NCI-H1417 (cell line): ENCODE measurements at places on chromosomes 3 and 15.

GRCh38 chr3:173401369-173401768 is 3.8 kb downstream of the NLGN1 start:
- DNase-seq, result no peak

DNA sequence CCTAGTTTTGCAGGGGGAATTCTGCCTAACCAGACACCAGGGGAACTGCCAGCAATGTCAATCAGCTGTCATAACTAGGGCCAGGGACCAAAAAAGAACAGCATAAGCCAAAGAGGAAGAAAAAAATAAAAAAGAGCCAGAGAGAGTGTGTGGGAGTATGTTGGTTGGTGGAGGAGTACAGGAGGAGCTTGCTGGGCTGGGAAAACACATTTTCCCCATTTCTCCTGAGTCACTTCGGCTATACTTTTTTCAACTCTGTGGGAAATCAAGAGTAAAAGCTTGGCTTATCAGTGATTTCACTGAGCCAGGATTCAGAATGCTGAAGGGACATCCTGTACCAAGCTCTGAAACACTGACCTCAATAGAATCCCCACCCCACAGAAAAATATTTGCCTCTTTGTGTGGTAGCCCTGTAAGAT is 144.7 kb upstream of the DPH6 start:
- no peak for DNase-seq

DNA sequence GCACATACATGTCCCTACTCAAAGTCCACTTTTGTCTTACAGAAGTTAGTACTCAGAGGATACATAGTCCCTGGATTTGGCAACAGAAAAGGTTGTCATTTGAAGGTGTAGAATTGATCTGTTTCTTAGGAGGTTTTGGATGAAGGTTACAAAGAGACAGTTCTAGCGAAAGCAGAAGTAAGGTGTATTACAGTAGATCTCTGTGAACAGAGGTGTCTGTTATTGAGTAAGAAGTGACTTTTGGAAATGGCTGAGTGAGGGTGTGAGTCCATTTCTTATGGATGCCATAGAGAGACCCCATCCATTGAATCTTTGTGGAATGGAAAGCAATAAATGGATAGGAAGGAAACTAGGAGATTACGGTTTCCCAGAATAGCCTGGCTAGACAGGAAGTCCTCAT is 5.6 kb downstream of the ZNF662 start:
- DNase-seq, result no peak

- no peak for DNase-seq
These were observed 1.4 kb downstream of the B4GALT4 start for GRCh38 chr3:119239206-119239820.

GRCh38 chr3:59545374-59545773 is 495.5 kb upstream of the CFAP20DC start:
- DNase-seq, result peak; percentile 62

DNA sequence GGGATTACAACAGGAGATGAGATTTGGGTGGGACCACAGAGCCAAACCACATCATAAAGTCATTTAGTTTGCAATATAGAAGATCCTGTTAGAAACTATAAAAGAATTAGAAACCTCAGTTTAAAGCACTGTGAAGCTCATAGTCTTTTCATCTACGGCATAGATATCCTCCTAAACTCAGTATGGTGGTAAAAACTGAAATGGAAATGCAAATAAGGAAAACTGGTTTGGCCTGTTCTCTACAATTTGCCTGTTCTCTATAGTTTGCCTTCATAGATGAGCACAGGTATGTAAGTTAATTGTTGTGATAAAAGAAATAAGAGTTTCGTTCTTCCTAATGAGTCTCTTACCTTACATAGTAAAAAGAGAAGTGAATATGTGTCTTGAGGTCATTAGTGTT is 331.6 kb upstream of the ARL6 start:
- DNase-seq, result peak; percentile 26

GRCh38 chr3:146585156-146585555 is 20.0 kb downstream of the PLSCR5 start:
- DNase-seq, result no peak

DNA sequence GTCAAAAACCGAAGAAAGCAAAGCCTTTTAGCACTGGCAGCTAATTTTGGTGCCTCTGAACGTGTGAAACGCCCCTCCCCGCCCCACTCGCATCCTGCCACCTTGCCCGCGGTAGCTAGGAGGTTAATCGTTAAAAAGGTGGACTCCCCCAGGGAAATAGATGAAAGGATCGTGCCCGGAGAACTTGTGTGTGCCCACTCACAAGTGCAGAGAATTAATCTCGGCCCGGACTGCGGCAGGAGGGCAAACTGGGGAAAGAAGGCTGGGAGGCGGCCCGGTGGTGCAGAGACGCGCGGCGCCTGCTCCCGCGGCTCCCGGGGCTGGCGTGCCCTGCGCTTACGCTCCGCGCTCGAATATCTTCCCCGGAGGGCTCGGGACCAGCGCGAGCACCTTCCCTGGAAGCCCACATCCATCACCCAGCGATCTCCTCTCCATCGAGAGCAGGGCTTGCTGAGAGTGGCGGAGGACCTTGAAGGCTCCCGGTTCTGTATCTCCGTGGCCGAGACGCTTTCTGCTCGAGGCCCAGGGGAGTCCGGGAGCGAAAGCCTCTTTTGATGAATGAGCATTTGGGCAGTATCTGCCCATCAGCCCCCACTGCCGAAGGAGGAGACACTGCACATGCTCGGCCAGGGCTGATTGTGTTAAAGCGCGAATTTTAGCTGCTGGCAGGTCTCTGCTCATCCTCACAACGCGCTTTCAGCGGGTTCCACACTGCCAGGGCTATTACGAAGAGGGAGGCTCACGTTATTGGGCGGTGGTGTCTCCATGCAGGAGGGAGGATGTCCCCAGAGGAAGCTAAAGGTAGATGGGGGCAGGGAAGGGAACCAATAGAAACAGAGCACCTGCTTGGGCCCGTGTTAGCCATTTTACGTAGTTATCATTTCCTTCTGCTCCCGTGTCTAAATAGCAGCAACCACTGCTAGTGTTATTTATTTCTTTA is 1.3 kb upstream of the SPTSSB start:
- peak; percentile 22 for DNase-seq

DNA sequence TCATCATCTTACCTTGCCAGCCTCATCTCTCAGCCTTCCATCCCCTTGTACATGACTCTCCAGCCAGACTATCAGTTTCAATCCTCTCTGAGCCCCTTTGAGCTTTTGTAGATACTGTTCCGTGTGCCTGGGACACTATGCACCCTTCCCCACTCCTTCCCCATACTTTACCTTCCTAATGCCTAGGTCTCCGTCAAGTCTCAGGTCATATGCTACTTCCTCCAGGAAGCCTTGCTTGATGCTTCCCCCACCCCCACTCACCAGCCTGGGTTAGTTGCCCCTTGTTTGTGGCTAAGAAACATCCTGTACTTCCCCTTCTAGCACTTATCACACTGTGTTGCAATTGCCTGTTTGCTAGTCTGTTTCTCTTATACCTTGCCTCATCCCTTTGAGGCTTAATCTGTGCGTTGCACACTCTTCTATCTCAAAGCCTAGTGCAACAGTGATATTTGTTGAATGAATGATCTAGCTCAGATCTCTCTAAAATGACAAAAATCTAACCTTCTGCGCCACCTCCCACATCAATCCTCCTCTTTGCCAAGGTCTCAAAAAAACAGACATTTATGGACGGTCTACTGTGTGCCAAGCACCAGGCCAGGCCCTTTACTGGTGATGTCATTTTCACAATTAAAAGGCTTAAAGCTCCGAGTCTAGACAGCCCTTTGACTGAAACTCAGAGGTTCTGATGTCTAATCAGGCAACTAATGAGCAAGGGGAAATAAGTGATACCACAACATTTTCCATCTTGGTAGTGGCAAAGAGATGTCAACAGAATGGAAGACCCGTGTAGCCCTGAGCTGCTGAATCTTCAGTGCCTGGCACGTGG is 6.5 kb upstream of the USP3 start:
- no peak for DNase-seq

GRCh38 chr3:108234387-108234957 is 12.2 kb upstream of the IFT57 start:
- DNase-seq, result peak; percentile 44

DNA sequence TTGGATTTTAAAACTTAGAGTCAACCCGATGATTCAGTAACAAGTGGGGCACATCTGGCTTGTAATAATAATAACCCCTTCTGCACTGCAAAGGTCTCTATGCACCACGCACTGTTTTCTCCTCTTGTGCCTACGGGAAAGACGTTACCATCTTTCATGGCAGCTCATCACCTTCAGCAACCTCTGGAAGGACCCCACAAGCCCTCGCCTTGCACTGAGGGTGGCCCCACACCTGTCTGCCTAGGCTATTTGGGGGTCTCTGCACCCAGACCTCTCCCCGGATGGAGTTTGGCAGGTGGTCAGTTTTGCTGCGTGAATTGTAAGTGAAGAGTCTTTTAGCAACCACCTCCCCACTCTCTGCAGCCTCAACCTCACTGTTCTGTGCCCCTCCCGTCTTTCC is 138.6 kb upstream of the MEF2A start:
- DNase-seq, result no peak

GRCh38 chr15:25691544-25692430 is 171.3 kb downstream of the ATP10A start:
- DNase-seq, result no peak

DNA sequence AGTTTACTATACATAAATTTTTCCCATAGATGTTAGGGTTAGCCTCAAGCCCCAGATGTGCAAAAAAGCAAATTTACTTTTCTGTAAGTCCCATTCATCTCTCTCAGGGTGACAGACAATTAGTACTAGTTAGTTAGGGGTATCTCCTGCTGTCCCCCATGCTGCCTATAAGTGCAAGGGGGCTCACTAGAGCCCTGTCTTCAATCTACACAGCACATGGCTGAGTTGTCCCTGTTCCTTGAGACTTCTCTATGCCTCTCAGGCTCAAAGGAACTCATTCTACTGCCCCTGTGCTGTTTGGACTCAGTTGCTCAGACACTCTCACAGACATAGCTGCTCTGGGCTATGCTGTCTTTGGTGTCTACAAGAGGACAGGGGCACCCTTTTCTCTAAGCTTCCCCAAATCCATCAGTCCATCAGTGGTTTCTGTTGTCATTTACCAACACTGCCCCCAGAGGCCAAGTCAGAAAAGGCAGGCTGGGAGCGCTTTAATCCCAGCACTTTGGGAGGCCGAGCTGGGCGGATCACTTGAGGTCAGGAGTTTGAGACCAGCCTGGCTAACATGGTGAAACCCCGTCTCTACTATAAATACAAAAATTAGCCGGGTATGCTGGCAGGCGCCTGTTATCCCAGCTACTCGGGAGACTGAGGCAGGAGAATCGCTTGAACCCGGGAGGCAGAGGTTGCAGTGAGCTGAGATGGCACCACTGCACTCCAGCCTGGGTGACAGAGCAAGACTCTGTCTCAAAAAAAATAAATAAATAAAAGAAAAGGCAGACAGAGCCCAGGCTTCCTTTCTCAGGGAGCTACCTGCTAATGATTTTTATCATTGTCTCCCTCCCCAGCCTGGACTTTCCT is 31.4 kb upstream of the PRTG start:
- DNase-seq, result peak; percentile 58

DNA sequence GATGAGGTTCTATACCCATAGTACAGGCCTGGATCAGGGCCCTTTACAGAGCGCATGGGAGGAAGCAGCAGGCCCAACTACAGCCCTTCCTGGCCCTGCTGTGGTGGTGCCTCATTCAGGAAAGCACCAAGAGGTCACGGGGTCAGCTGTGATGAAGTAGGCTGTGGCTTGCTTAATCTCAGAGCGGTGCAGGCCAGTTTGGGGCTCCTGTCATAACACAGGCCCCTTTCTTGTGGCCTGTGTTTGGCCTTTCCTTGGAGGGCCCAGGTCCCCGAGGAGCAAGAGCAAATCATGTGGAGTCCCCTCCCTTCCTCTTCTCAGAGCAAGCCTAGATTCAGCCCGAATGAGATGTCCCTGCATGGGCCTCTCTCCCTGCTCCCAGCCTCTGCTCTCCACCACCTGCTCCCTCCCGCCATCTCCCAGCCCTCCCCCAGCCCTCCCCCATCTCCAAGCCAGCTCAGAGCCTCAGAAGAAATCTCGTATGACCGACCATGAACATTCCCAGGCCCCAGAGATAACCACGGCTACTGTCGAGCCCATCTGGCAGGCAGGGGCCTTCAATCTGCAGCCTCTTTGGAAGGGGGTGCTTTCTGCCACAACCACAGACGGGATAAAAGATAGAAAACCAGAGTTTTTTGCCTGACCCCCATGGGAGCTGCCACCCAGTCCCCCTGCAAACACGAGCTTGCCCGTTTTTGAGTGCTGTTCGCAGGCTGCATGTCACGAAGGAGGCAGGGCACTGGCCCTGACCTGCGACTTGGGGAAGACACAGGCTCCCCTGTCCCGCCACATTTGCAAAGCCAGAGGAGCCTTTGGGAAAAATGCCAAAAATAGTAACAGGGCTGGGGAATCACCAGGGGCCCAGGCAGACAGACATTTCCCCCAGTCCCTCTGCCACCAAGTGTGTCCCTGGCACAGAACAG is 32.3 kb upstream of the DUSP7 start:
- no peak for DNase-seq

GRCh38 chr3:125148836-125149235 is 63.7 kb downstream of the SLC12A8 start:
- no peak for DNase-seq

- DNase-seq, result no peak
These were observed 565.3 kb upstream of the SGO1 start for GRCh38 chr3:20751296-20751695.

GRCh38 chr3:102304550-102304949 is 130.3 kb upstream of the ZPLD1 start:
- no peak for DNase-seq

- no peak for DNase-seq
These were observed 172.7 kb upstream of the CTNNB1 start for GRCh38 chr3:41026394-41027177.

GRCh38 chr15:76199106-76200082 is 111.9 kb downstream of the ETFA start:
- DNase-seq, result no peak

DNA sequence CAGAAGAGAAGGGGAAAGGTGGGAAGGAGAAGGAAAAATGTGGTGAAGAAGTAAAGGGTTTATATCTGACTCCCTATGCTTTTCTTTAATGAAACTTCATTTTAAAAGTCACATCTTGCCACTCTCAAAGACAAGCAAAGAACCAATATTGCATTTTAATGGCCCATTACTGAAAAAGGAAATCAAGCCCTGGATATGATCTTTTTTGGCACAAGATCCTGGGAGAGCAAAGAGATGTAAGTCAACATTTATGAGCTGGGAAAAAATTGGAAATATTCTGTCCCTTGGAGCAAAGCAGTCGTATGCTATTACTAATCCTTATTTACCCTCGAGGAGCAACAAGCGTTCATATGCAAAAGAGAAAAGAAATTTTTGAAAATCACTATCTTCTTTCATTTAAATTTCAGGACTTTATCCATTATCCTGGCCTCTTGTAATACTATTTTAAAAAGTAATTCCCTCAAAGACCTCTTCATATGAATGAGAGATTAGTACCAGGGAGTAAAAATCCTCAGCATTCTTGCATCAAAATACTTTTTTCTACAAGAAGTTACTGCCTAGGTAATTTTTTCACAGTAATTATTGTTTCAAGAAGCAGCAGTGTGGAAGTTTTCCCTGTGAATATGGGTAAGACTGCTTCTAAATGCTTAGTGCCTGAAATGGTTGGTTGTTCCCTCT is 435.3 kb upstream of the PDZRN3 start:
- no peak for DNase-seq

GRCh38 chr3:170372190-170372879 is 14.8 kb downstream of the SKIL start:
- peak; percentile 42 for DNase-seq
